ENCODE measurements at places on chromosomes 1 and 21. TPM values are rescaled to one million over a fixed set of nuclear protein-coding genes. Genes with fewer than 3 reads are reported as not detected.

The RNF207 gene
- 37.6 TPM for total RNA-seq

- no peak for DNase-seq
Measured at GRCh38 chr1:186207391-186208085, 167.5 kb downstream of the TPR start.

The SLFNL1 gene
- 0.51 TPM for total RNA-seq

GRCh38 chr1:177435364-177435763 lies 264.6 kb downstream of the BRINP2 start:
- no peak for DNase-seq

The TDRD5 gene
- total RNA-seq = not detected

GRCh38 chr1:24027838-24028468 lies 47.8 kb upstream of the SRSF10 start:
- DNase-seq = peak; percentile 77

The LCE2B gene
- total RNA-seq = not detected

The DNASE2B gene
- total RNA-seq = not detected
